ENCODE measurements at places on chromosomes 12 and 14. TPM values are rescaled to one million over a fixed set of nuclear protein-coding genes. Genes with fewer than 3 reads are reported as not detected.

The PPP2R3C gene
- 35.9 TPM for total RNA-seq

The GPR162 gene
- 5.0 TPM for total RNA-seq

GRCh38 chr12:41988715-41989114, 156.0 kb downstream of the GXYLT1 start:
- no peaks in the 10 kb centered on the region for H3K4me1 ChIP-seq
- H3K27ac ChIP-seq: no peak overlapping the region
- no peaks in the 10 kb centered on the region for H3K36me3 ChIP-seq
- DNase-seq: no peak
- no peaks in the 10 kb centered on the region for H3K27me3 ChIP-seq

DNA sequence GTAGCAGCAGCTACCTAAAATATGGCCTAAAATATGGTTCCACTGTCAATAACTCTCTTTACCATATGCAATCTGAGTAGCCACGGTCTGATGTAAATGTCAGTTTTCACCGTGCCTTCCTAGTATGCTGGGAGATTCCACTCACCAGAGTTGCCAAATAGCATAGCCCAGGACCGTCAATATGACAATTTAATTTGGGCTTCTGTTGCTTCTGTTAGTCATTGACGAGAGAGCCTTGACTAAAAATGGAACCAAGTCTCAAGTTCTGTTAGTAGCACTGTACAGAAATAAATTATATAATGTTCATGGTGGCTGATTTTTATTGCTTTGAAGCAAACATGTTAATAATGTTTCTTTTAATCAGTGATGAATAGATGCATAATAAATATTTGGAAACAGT, 348.4 kb downstream of the BCAT1 start:
- no peaks in the 10 kb centered on the region for H3K36me3 ChIP-seq
- DNase-seq: no peak
- H3K27ac ChIP-seq: no peak overlapping the region
- H3K4me1 ChIP-seq: peaks cover 5% of the 10 kb centered on the region

- H3K27me3 ChIP-seq: no peaks in the 10 kb centered on the region
- no peaks in the 10 kb centered on the region for H3K36me3 ChIP-seq
- no peaks in the 10 kb centered on the region for H3K4me1 ChIP-seq
- no peak overlapping the region for H3K27ac ChIP-seq
- no peak for DNase-seq
- H3K4me3 ChIP-seq: no peak overlapping the region
These were observed 10.1 kb upstream of the SIVA1 start for GRCh38 chr14:104742586-104743455.

GRCh38 chr14:64110802-64111201, 183.4 kb downstream of the ESR2 start:
- H3K36me3 ChIP-seq: no peaks in the 10 kb centered on the region
- H3K27ac ChIP-seq: no peak overlapping the region
- no peak overlapping the region for H3K4me3 ChIP-seq
- no peaks in the 10 kb centered on the region for H3K27me3 ChIP-seq
- 0 out of 2 replicates have a peak, but pooled peaks cover 2% of the 10 kb centered on the region for H3K4me1 ChIP-seq

GRCh38 chr14:104573930-104574329, 5.6 kb upstream of the C14orf180 start:
- H3K36me3 ChIP-seq: no peaks in the 10 kb centered on the region
- H3K4me1 ChIP-seq: no peaks in the 10 kb centered on the region
- DNase-seq: no peak
- no peaks in the 10 kb centered on the region for H3K27me3 ChIP-seq
- no peak overlapping the region for H3K4me3 ChIP-seq

DNA sequence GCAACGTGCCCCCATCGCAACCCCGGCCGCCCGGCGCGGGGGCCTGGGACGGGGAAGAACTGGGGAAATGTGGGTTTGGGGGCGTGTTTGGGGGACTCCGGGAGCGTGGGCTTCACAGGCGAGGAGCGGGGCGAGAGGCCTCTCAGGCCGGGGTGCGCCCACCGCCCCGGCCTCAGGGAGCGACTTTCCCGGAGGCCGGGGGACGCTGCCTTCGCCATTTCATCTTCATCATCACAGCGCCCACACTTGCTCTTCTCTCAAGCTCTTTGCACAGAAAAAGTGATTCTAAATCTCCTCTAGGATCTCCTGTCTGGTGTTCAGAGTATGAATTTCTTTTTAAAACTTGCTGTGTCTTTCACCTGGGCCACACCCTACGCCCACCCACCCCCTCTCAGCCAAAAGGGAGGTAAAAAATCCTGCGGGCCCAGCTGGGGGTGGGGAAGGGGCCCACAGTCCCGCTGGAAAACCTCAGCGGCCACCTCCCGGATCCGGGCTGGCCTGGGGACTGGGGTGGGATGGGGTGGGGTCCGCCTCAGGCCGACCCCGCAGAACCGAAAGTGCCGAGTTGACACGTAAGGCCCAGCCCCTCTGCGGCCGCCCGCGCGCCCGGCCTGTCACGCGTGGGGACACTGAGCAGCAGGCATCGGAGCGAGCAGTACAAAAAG, 7.4 kb downstream of the CDKN1B start:
- H3K36me3 ChIP-seq: peaks cover 11% of the 10 kb centered on the region
- peak; percentile 30 for DNase-seq
- peaks cover 29% of the 10 kb centered on the region for H3K4me1 ChIP-seq
- peaks cover 40% of the 10 kb centered on the region for H3K27me3 ChIP-seq
- H3K4me3 ChIP-seq: peak overlapping the region; percentile 61

DNA sequence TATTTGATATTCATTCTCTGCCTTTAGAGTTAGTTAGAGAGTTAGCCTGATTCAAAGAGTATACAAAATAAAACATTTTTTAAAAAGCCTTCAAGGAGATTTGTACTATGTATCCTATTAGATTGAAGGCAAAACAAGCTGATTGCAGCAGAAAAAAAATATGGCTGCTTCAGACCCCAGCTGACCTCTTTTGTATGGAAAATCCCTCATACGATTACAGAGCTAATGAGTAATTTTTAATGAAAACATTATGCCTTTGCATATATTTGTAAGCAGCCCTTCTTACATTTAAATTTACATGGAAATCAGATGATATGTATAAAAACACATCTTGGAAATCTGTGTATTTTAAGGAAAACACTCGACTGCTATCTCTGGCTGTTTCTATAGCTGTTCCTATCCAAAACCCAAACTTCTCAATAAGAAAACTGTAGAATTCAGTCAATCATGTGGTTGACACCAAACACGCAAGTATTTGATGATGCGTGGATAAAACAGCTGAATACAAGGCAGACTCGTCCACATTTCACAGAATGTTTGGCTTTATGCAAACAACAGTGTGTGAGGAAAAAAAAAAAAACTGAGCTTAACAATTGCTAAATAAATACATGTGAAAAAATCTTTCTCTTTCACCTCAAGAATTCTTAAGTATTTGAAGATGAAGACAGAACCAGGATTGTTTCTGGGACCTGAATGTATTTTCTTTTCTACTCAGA, 275.3 kb downstream of the EGLN3 start:
- H3K4me1 ChIP-seq: no peaks in the 10 kb centered on the region
- no peak overlapping the region for H3K27ac ChIP-seq
- H3K36me3 ChIP-seq: no peaks in the 10 kb centered on the region
- no peak for DNase-seq

DNA sequence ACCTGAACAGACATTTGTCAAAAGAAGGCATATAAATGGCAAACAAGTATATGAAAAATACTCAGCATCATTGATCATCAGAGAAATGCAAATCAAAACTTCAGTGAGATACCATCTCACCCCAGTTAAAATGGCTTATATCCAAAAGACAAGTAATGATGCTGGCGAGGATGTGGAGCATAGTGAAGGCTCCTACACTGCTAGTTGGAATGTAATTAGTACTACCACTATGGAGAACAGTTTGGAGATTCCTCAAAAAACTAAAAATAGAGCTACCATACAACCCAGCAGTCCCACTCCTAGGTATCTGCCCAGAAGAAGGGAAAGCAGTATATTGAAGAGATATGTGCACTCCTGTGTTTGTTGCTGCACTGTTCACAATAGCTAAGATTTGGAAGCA, 146.1 kb downstream of the TGFB3 start:
- no peak for DNase-seq
- peaks cover 5% of the 10 kb centered on the region for H3K4me1 ChIP-seq
- no peak overlapping the region for H3K27ac ChIP-seq
- H3K27me3 ChIP-seq: no peaks in the 10 kb centered on the region

DNA sequence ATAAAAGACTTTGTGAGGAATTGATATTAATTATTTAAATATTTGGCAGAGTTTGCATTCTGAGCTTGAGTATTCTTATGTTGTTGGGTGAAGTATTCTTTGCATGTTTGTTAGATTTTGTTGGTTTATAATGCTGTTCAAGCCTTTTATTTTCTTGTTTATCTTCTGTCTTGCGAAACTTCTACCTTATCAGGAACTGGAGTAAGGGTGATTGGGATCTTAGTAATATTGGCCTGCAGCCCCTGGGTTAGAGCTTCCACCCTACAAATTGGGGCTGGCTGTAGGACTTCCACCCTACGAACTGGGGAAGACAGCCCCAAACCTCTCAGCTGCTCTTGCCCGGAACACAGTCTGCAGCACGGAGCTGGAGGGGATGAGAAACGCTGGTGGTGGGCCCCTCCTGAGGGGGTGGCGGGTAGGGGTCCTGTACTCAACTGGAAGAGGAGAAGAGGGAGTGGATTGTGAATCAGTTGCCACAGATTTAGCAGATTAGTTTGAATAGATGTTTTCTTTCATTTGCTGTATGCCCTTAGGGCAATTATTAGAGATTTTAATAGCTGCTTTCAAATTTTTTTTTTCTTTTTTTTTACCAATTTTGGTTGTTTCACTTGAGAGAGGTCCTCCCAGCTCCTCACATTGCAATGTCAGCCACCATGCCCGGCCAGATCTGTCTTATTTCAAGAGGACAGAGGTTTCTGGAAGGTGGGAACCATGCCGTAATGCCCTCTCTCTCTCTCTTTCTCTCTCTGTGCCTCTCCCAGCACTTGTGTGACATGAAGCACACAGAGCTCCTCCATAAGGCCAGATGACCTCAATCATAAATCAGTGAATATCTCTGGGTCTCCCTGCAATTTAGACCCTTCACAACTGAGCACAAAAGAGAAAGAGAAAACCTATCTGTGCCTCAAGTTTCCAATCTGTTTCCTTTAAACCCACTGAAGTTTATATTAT, 123.4 kb downstream of the DICER1 start:
- no peak overlapping the region for H3K27ac ChIP-seq
- H3K36me3 ChIP-seq: no peaks in the 10 kb centered on the region
- no peak overlapping the region for H3K4me3 ChIP-seq
- DNase-seq: no peak
- no peaks in the 10 kb centered on the region for H3K4me1 ChIP-seq
- no peaks in the 10 kb centered on the region for H3K27me3 ChIP-seq

GRCh38 chr14:103740991-103741689, 25.5 kb downstream of the ZFYVE21 start:
- H3K36me3 ChIP-seq: no peaks in the 10 kb centered on the region
- no peak for DNase-seq
- H3K4me1 ChIP-seq: no peaks in the 10 kb centered on the region
- no peaks in the 10 kb centered on the region for H3K27me3 ChIP-seq

GRCh38 chr12:117790198-117790597, 178.6 kb downstream of the KSR2 start:
- H3K36me3 ChIP-seq: no peaks in the 10 kb centered on the region
- H3K4me1 ChIP-seq: peaks cover 31% of the 10 kb centered on the region
- peak; percentile 67 for DNase-seq
- H3K4me3 ChIP-seq: peak overlapping the region; percentile 7
- no peaks in the 10 kb centered on the region for H3K27me3 ChIP-seq

- H3K36me3 ChIP-seq: no peaks in the 10 kb centered on the region
- no peaks in the 10 kb centered on the region for H3K4me1 ChIP-seq
- H3K27ac ChIP-seq: no peak overlapping the region
- DNase-seq: no peak
- H3K27me3 ChIP-seq: no peaks in the 10 kb centered on the region
These were observed 186.3 kb upstream of the EGLN3 start for GRCh38 chr14:34137001-34137745.

DNA sequence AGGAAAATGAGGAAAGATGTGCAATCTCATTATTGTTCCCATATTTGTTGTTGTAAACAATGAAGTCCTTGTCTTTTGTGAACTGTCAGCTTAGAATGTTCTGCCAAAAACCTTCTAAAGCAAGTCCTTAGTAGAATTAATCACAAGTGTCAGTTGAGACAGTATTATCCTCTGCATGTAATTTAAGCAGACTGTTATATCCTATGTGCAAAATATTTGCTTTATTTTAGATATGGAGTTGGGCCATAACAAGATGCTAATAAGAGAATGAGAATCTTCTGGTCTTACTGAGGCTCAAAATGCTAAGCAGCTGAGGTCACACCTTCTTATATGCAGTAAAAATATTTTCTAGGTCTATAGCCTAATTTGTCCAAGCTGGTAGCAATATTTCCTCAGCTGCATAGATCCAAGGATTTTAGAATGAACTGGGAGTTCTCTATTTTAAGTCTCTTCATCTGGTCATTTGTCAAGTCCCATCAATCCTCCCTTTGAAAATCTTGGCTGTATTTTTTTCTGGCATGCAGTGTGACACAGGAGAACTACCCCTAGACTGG, 222.3 kb upstream of the NAV3 start:
- peaks cover 6% of the 10 kb centered on the region for H3K4me1 ChIP-seq
- H3K27me3 ChIP-seq: no peaks in the 10 kb centered on the region
- no peak overlapping the region for H3K4me3 ChIP-seq
- DNase-seq: no peak
- no peaks in the 10 kb centered on the region for H3K36me3 ChIP-seq

- H3K36me3 ChIP-seq: no peaks in the 10 kb centered on the region
- H3K4me1 ChIP-seq: peaks cover 53% of the 10 kb centered on the region
- peak overlapping the region; percentile 81 for H3K4me3 ChIP-seq
- peak; percentile 62 for DNase-seq
- no peak overlapping the region for H3K27ac ChIP-seq
These were observed 17.0 kb downstream of the ZDHHC22 start for GRCh38 chr14:77124345-77125280.

DNA sequence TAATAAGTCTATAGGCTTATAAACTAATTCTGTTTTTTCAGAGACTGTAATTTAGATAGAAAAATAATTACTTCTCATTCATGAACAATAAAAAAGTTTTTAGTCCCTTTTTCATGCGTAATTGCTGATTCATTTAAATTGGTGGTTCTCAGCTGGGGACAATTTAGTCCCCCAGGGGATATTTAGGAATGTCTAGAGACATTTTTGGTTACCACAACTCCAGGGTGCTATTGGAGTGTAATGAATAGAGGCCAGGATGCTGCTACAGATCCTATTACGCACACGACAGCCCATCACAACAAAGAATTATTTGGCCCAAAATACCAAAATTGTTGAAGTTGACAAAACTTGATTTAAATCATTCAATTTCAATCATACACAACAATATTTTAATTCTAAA, 22.8 kb upstream of the VCPKMT start:
- no peaks in the 10 kb centered on the region for H3K27me3 ChIP-seq
- H3K36me3 ChIP-seq: no peaks in the 10 kb centered on the region
- DNase-seq: peak; percentile 79
- H3K27ac ChIP-seq: no peak overlapping the region
- H3K4me3 ChIP-seq: no peak overlapping the region

DNA sequence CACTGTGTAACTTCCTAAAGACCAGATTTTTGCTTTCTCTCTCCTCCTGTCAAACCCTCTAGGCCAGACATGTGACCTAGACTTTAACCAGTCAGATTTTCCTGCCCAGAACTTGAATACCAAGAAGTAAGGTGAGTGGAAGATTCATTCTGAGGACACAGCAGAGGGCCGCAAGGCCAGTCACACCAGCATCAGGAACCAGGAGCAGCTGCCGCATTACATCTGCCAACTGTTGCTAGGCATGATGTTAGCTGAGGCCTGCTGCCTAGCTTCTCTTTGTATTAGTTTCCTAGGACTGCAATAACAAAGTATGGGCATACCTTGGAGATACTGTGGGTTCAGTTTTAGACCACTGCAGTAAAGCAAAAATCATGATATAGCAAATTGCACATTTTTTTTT, 101.9 kb upstream of the BMP4 start:
- no peaks in the 10 kb centered on the region for H3K4me1 ChIP-seq
- H3K36me3 ChIP-seq: no peaks in the 10 kb centered on the region
- DNase-seq: no peak
- no peak overlapping the region for H3K4me3 ChIP-seq
- H3K27me3 ChIP-seq: no peaks in the 10 kb centered on the region

Measured in GM23338 (cell line).